ENCODE measurements at places on chromosomes 1 and 21.

- no peak for DNase-seq
These were observed 90.2 kb downstream of the ATP5PO start for GRCh38 chr21:33825419-33825818.

DNA sequence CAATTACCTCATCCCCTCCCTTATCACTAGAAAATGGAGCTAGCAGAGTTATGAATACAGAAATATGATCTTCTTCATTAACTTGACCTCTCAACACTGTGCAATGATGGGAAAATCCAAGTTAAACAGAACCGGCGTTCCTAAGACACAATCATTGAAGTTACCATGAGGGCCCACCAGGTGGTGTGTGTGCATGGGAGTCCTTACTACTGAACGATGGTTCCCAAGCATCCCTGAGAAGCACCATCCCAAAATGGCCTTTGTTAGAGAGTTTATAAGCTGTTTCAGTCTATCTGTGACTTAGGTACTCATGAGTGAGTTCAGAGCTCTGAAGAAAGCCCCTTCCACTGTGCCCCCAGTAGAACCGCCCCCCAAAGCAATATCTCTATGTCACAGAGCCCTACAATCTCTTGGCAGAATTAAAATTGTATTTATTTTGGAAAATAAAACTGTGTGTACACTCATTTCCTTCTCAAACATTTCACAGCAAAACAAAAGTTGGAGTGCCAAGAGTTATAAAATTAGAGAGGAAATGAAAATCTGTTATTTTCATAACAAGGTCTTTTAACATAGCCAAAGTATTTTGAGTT lies 56.8 kb downstream of the PLD5 start:
- peak; percentile 11 for DNase-seq

- DNase-seq: no peak
These were observed 136.3 kb downstream of the CLEC20A start for GRCh38 chr1:178360421-178360820.

GRCh38 chr1:51499694-51500093 lies 19.4 kb downstream of the EPS15 start:
- DNase-seq: no peak

DNA sequence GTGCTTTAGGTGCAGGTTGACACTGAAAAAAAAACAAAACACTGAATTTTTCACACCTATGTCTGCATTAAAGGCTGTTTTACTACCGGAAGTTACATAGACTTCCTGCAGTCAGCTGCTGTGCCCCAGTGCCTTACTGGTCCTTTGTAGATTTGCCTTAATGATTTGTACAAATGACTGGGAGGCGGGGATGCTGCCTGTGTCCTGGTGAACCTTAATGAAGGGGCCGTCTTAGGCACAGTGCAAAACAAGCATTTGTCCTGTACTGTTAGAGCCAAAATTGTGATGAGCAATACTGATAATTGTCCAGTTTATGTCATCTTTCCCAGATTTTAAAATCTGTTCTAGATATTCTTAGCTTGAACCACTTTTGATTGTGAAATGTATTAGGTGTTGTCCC lies 90.9 kb upstream of the PGD start:
- no peak for DNase-seq

- DNase-seq: no peak
These were observed 129.7 kb downstream of the ATP1B1 start for GRCh38 chr1:169236143-169236542.

GRCh38 chr21:41794600-41794999 lies 27.7 kb upstream of the RIPK4 start:
- no peak for DNase-seq

DNA sequence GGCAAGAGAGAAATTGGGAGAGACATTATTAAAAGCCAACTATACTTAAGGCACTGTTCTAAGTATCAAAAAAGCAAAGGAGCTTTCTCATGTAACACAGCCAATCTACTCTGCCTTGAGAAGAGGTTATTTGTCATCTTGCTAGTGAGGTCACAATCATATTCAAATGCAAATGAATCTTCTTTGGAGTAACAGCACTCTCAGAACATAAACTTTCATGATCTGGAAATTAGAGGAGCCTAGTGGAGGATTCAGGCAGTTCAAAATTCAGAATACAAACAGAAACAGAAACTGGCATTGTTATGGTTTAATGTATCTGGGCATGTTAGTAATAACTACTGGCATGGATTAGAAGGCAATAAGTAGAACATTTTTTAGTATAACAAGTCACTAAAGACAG lies 57.4 kb downstream of the ARID4B start:
- peak; percentile 23 for DNase-seq

GRCh38 chr1:230698130-230698529 lies 15.8 kb downstream of the AGT start:
- no peak for DNase-seq

- DNase-seq: no peak
These were observed 91.6 kb upstream of the FOXD3 start for GRCh38 chr1:63230722-63231121.
